ENCODE measurements at places on chromosomes 6 and 20. TPM values are rescaled to one million over a fixed set of nuclear protein-coding genes. Genes with fewer than 3 reads are reported as not detected.

The TEAD3 gene
- polyA plus RNA-seq, result 212 TPM

The MTFR2 gene
- 1.5 TPM for polyA plus RNA-seq

The SLC22A7 gene
- not detected for polyA plus RNA-seq

GRCh38 chr20:62143957-62144825 lies 622 bp downstream of the SS18L1 start:
- peak; percentile 41 for DNase-seq

DNA sequence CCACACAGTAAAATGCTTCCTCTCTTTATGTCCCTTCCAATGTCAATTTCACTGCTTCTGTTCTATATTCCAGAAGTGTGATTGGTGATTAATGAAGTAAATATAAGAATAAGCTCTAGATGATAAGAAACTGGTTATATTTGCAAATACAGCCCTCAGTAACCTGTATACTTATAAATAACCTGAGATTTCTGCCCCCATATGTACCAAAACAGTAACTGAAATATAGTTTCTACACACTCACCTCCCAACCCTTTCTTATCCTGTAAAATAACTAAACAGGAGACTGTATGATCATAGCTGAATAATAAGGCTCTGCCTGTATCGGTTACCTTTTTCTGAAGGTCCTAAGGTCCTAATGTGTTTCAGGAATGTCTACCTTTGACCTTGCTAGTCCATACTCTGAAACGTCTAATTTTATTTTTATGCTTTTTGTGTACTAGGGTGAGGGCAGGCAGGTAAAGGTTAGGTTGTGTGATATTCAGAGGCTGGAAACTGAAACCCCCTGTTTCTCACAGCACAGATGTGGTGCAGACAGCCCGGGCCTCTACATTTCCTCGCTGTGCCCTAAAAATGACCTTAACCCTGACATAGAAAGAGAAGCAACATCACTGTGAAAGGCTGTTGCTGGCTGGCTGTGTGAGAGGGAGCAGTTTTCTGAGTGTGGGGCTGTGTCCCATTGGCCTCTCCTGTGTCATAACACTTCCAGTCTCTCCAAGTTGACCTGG lies 378.8 kb downstream of the CENPW start:
- DNase-seq, result no peak

- DNase-seq, result no peak
Measured at GRCh38 chr6:138956244-138956924, 31.7 kb downstream of the REPS1 start.

DNA sequence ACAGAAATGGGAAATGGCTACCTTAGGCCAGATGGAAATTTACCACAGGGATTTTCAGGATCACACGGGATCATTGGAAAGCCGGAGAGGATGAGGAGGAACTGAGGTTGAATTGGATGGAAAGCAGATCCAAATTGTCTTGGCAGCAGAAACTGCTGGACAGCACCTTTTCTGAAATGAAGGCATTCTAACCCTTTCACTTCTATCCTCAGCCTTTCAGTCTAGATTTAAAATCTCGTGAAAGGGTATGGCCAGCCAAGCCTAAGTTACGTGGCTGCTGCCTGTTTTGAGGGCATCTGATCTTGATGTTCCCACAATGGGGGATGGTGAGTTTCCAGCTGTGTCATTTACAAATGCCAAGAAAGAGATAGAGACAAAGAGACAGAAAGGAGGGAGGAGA lies 358.2 kb downstream of the KIF16B start:
- DNase-seq, result peak; percentile 33

The FABP7 gene
- polyA plus RNA-seq, result 3.7 TPM

DNA sequence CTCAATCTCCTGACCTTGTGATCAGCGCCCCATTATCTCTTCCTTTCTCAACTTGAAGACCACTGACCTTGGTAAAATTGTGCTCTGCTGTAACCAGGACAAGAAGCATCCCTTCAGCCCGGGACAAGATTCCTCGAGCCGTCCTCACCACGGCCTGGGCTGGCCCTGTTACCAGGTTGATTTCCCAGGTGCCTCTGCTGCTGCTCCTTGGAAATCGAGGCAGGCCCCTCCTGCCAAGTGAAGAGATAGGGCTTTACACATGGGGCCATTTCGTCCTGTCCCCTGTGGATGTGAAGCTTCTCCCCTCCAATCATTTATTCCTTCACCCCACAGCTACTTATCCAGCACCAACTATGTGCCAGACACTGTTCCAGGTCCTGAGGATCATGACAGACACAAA lies 21.5 kb downstream of the RAB44 start:
- DNase-seq, result no peak

GRCh38 chr6:161568885-161569456 lies 295.1 kb upstream of the AGPAT4 start:
- no peak for DNase-seq

The HLA-DQB1 gene
- polyA plus RNA-seq, result 1.8 TPM

The OPN5 gene
- polyA plus RNA-seq, result 0.11 TPM

The NRN1 gene
- polyA plus RNA-seq, result 38.3 TPM

DNA sequence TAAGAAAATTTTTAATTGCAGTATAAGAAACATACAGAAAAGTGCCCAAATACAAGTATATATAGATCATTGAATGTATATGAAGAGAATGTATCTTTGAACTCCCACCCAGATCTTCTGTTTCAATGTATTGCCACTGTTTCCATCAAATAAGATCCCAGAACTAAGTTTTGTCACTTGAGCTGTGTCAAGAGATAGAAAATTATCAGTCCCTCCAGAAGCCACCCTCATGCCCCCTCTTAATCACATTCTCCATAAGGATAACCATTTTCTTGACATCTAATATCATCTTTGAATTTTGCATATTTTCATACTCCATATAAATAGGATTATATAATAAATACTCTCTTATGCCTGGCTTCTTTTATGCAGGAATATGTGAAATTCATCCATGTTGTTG lies 20.3 kb downstream of the GPX5 start:
- DNase-seq, result no peak

- DNase-seq, result no peak
Measured at GRCh38 chr6:68527691-68528090, 107.4 kb upstream of the ADGRB3 start.

The PDE7B gene
- 10.6 TPM for polyA plus RNA-seq

The TP53TG5 gene
- 0.94 TPM for polyA plus RNA-seq

DNA sequence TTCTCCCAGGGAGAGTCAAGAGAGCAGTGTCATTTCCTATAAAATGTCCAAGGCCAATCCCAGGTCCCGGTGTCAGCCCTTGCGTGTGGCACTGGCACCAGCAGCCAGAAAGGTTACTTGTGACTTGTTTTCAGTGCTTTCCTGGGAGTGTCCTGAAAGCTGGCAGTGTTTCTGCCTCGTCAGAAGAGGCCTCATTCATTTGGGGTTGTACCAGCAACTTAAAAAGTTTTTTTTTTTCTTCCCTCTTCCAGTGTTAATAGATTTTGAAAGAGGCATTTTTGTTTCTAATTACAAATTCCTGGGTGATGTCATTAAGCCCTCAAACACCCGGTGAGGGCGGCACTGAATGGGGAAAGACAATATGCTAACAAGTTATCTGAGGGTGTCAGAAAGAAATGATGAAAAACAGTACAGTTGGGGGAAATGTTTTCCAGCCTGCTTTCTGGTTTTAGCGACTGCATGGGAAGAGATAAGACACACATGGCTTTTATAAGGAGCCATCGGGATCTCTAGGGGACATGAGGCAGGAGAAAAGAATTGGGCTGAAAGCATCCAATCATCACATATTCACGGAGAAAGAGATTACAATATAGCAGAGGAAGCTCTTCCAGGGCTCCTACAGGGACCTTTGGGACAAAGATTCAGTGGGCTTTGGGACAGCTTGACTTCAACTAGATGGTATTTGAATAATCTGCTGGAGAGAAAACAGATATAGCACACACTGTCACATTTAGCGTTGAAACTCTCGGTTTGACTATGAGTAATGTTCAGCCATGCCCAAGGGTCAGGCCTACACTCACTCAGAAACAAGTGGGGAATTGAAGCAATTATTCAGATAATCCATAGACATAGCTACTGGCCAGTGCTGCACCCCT lies 153.0 kb downstream of the BCAS1 start:
- no peak for DNase-seq

DNA sequence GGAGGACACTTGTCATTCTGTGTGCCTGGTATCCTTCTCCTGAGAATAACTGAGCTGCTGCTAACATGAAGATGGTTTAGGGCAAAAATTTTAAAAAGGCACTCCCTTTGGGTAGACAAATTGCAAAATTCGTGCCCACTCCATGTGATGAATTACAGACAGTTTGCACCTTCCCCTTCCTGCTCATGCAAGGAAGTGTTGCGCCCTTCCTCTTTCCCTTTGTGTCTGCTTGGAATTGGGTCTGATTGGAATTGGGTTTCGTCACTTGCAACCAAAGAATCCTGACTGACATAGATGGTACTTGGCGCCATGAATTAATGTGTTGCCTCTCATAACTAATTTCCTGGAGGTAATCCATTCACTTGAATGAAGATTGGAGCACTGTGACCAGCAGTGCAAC lies 62.3 kb upstream of the SHLD1 start:
- DNase-seq, result no peak

The PHACTR1 gene
- polyA plus RNA-seq, result 9.2 TPM

The PKIG gene
- polyA plus RNA-seq, result 51.9 TPM

GRCh38 chr20:2283706-2284423 lies 11.9 kb upstream of the TGM3 start:
- DNase-seq, result no peak
